Activated CD4-positive, alpha-beta memory T cell treated with anti-CD3 and anti-CD28 coated beads for 36 hours (primary cell): ENCODE measurements at places on chromosomes 6 and 20. TPM values are rescaled to one million over a fixed set of nuclear protein-coding genes. Genes with fewer than 3 reads are reported as not detected.

GRCh38 chr6:125834348-125834747 lies 43.6 kb downstream of the NCOA7 start:
- H3K27me3 ChIP-seq: no peaks in the 10 kb centered on the region
- peaks cover 6% of the 10 kb centered on the region for H3K36me3 ChIP-seq
- H3K4me1 ChIP-seq: peaks cover 58% of the 10 kb centered on the region

- H3K36me3 ChIP-seq: no peaks in the 10 kb centered on the region
- no peak overlapping the region for H3K27ac ChIP-seq
- no peaks in the 10 kb centered on the region for H3K4me1 ChIP-seq
- no peak for DNase-seq
- H3K27me3 ChIP-seq: peaks cover 21% of the 10 kb centered on the region
These were observed 106.3 kb upstream of the LY86 start for GRCh38 chr6:6482256-6482655.

- no peak overlapping the region for H3K27ac ChIP-seq
- no peaks in the 10 kb centered on the region for H3K36me3 ChIP-seq
- DNase-seq: no peak
- H3K4me1 ChIP-seq: no peaks in the 10 kb centered on the region
These were observed 526.6 kb upstream of the IRAK1BP1 start for GRCh38 chr6:78340755-78341154.

FERMT1 gene
- total RNA-seq: 0.33 TPM

OOEP gene
- total RNA-seq: 0.45 TPM

DNA sequence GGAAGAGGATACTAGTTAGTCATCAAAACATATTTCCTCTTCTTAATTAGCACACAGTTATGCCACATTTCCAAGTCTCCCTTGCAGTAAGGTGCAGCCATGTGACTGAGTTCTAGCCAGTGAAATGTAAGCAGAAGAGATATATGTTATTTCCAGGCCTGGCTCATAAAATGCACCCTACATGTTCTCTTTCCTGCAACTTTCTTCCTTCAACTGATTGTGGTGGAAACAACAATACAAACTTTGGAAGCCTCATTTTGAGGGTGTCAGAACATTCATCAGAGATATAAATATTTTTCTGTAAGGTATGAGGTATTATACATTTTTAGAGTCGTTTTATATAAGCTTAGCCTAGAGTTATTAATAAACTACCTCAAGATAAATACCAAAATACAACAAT lies 110.9 kb upstream of the PDE7B start:
- peaks cover 4% of the 10 kb centered on the region for H3K4me1 ChIP-seq
- no peak overlapping the region for H3K27ac ChIP-seq
- H3K4me3 ChIP-seq: no peak overlapping the region
- H3K36me3 ChIP-seq: no peaks in the 10 kb centered on the region
- no peak for DNase-seq

DNA sequence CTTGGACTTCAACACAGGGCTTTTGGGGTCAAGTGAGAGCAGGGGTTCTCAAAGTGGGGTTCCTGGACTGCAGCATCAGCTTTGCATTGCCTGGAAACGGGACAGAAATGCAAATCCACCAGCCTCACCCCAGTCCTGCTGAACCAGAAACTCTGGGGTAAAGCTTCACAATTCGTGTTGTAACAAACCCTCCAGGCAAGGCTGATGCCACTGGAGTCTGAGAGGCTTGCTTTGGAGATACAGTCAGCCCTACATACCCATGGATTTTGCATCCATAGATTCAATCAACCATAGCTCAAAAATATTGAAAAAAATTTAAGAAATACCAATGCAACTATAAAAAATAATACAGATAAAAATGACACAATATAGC lies 160.4 kb upstream of the ECI2 start:
- no peak overlapping the region for H3K27ac ChIP-seq
- DNase-seq: no peak
- H3K4me3 ChIP-seq: no peak overlapping the region
- H3K36me3 ChIP-seq: no peaks in the 10 kb centered on the region
- no peaks in the 10 kb centered on the region for H3K27me3 ChIP-seq

DNA sequence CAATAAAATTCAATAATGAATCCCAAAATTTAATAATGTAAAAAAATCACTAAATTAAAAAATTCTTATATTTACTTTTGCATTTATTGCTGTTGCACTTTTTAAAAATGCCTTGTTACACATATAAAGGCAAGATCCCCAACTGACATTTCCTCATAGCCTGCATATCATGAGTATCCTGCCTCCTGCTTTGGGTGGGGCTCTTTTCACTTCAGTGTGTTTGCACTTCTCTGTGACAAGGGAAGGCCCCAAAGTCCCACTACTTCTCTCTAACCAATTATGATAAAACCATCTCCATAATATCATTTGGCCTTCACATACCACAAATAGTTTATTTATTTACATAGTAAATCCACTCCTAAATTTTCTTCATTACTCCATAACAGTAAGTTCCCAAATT lies 446.1 kb upstream of the MARCKS start:
- no peak overlapping the region for H3K27ac ChIP-seq
- H3K36me3 ChIP-seq: no peaks in the 10 kb centered on the region
- DNase-seq: no peak
- no peak overlapping the region for H3K4me3 ChIP-seq
- H3K27me3 ChIP-seq: no peaks in the 10 kb centered on the region
